PC-9 (cell line): ENCODE measurements at places on chromosomes 1 and 21. TPM values are rescaled to one million over a fixed set of nuclear protein-coding genes. Genes with fewer than 3 reads are reported as not detected.

The TMEM125 gene
- 55.6 and 58.0 TPM in 2 replicates for total RNA-seq

The KIF26B gene
- total RNA-seq, result 0.11 and 0.25 TPM in 2 replicates

The KCNJ9 gene
- not detected in 2 replicates for total RNA-seq

The BCL10 gene
- 30.4 and 32.0 TPM in 2 replicates for total RNA-seq

The LRRC42 gene
- 78.7 and 82.7 TPM in 2 replicates for total RNA-seq

The KRTAP19-3 gene
- not detected in 2 replicates for total RNA-seq

The HES3 gene
- total RNA-seq, result not detected in 2 replicates

The CFHR1 gene
- 0.81 TPM in 1 of 2 replicates, not detected in the other for total RNA-seq

GRCh38 chr1:20185834-20186782, at the start of the genes PLA2G2C and UBXN10:
Gene PLA2G2C (minus strand): TSS chr1:20186518. CDS start chr1:20177363, 9,155 bp downstream.
Gene UBXN10 (plus strand): TSS chr1:20186096. CDS start chr1:20190562, 4,466 bp downstream.
- peak within 1 kb of the TSS; percentile 65 for H3K27ac ChIP-seq
- peak; percentile 80 for DNase-seq
- H3K36me3 ChIP-seq, result peaks cover 6% of the 10 kb centered on the region; the same call in 1 of the 2 replicates
- peak within 1 kb of the TSS; percentile 74 for H3K4me3 ChIP-seq
- H3K4me1 ChIP-seq, result peaks cover 54% of the 10 kb centered on the region
- H3K27me3 ChIP-seq, result no peaks in the 10 kb centered on the region

DNA sequence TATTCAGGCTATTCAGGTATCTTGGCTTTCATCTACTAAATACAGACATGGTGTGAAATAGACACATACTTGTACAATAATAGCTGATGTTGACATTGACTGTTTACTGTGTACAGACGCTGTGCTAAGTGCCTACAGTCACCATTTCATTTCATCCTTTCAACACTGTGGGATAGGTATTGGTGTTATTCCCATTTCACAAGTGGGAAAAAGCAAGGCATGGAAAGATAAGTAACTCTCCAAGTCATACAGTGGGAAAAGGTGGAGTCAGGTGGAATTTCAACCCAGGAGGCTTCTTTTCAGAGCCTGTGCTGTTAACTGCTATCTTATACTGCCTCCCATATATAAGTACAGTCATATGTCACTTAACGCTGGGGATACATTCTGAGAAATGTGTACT, 49.6 kb upstream of the ATP1A1 start:
- peaks cover 18% of the 10 kb centered on the region; the same call in 1 of the 2 replicates for H3K4me1 ChIP-seq
- no peaks in the 10 kb centered on the region for H3K36me3 ChIP-seq
- H3K27ac ChIP-seq, result no peak overlapping the region

DNA sequence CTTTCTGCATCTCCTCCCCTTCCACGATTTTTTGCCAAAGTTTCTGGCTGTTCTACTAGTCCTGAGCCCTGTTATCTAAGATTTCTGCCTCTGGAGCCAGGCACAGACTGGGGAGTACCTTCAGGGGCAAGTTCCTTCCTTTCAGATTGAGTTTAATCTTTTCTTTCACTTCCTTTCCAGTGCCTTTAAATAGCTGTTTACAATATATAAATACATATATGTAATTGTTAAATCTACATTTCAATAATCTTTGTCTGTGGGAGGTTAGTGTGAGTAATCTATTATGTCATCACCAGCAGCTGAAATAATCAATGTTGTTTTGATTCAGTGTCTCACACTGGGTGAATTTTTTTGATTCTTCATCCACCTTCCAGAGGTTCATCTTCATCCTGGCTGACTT, 31.8 kb downstream of the DIPK1A start:
- H3K27ac ChIP-seq, result no peak overlapping the region
- H3K36me3 ChIP-seq, result no peaks in the 10 kb centered on the region
- peaks cover 27% of the 10 kb centered on the region for H3K4me1 ChIP-seq
- no peak for DNase-seq
- no peaks in the 10 kb centered on the region for H3K27me3 ChIP-seq
- no peak overlapping the region for H3K4me3 ChIP-seq

- no peak overlapping the region for H3K27ac ChIP-seq
- no peak overlapping the region for H3K4me3 ChIP-seq
- no peaks in the 10 kb centered on the region for H3K27me3 ChIP-seq
These were observed 268.4 kb upstream of the DUSP10 start for GRCh38 chr1:222010306-222010705.

DNA sequence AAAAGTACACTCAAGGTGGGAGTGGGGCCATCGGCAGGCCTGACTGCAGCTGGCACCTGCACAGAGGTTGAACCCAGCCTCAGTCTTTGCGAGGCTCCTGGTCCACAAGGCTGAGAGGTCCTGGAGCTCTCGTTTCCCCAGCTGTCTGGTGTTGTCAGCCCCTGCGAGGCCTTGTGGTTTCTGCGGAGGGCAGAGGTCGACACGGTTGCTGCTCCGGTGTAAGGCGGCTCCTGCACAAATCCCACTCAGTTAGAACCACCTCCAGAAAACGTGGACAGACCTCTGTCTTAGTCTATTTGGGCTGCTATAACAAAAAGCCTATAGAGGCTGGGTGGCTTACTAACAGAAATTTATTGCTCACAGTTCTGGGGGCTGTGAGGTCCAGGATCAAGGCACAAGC, 5.8 kb downstream of the KIAA1614 start:
- no peaks in the 10 kb centered on the region for H3K27me3 ChIP-seq
- DNase-seq, result no peak
- peaks cover 10% of the 10 kb centered on the region for H3K4me1 ChIP-seq
- no peak overlapping the region for H3K4me3 ChIP-seq
- H3K36me3 ChIP-seq, result no peaks in the 10 kb centered on the region
- H3K27ac ChIP-seq, result no peak overlapping the region

DNA sequence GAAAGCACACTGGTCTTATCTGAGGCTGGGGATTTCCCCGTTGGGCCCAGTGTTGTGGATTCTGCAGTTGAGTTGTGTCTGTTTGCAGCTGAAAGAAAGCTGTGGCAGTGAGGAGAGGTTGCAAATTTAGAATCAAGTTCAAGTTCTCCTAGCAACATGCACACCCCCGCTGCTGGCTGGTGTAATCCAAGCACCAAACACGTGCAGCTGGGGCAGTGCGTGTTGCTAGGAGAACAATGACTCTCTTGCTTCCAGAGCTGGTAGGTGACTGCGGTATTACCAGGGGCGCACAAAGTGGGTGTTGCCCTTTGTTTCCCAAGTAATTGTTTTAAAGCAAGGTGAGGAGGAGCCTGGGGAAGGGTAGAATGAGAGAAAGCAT, 91.5 kb downstream of the IER5 start:
- H3K4me3 ChIP-seq, result no peak overlapping the region
- no peaks in the 10 kb centered on the region for H3K4me1 ChIP-seq
- DNase-seq, result no peak
- H3K27ac ChIP-seq, result no peak overlapping the region
- H3K27me3 ChIP-seq, result peaks cover 36% of the 10 kb centered on the region

GRCh38 chr21:41213021-41213420, 45.1 kb downstream of the BACE2 start:
- no peaks in the 10 kb centered on the region for H3K36me3 ChIP-seq
- no peaks in the 10 kb centered on the region for H3K27me3 ChIP-seq
- H3K27ac ChIP-seq, result no peak overlapping the region
- H3K4me3 ChIP-seq, result no peak overlapping the region

- H3K4me3 ChIP-seq, result no peak overlapping the region
- no peaks in the 10 kb centered on the region for H3K36me3 ChIP-seq
- no peaks in the 10 kb centered on the region for H3K27me3 ChIP-seq
- H3K27ac ChIP-seq, result no peak overlapping the region
These were observed 37.6 kb downstream of the SLC2A7 start for GRCh38 chr1:8988618-8988967.

DNA sequence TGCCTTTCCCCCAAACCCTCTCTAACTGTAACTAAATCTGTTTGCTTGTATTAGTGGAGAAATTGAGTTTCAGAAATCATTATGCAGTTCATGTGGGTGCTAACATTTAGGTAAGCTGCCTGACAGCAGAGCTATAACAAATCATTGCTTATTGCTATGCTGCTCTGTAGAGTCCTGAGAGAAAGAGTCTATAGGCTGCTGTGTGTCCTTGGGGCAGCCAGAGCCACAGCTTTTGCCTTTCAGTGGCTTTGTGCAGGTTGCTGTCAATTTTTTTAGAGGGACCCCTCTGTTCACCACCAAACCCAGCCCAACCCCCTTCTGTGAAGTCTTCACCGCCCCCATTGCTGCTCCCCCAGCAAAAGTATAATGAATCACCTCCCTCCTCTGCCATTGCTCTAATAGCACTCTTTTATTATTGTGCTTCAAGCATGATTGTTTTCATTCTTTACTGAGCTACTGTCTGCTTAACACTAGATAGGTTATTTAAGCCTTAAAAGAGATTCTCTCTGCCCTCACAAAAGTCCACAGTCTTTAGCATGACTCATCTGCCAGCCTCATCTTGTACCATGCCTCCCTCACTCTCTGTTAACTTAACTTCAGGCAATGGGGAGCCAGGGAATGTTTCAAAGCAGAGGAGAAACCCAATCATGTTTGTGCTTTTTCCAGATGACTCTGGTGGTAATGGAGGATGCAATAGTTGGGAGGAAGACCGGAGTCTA, 38.6 kb downstream of the DIRAS3 start:
- H3K4me1 ChIP-seq, result no peaks in the 10 kb centered on the region
- DNase-seq, result no peak
- H3K27me3 ChIP-seq, result peaks cover 2% of the 10 kb centered on the region; the same call in 1 of the 2 replicates
- no peaks in the 10 kb centered on the region for H3K36me3 ChIP-seq
- H3K4me3 ChIP-seq, result no peak overlapping the region

- peaks cover 5% of the 10 kb centered on the region; the same call in 1 of the 2 replicates for H3K27me3 ChIP-seq
- H3K27ac ChIP-seq, result no peak overlapping the region
- DNase-seq, result no peak
- H3K4me3 ChIP-seq, result no peak overlapping the region
- no peaks in the 10 kb centered on the region for H3K4me1 ChIP-seq
These were observed 5.1 kb downstream of the COL24A1 start for GRCh38 chr1:86151427-86151826.

- no peak overlapping the region for H3K4me3 ChIP-seq
- H3K36me3 ChIP-seq, result no peaks in the 10 kb centered on the region
- H3K27me3 ChIP-seq, result no peaks in the 10 kb centered on the region
- H3K4me1 ChIP-seq, result peaks cover 14% of the 10 kb centered on the region
- DNase-seq, result no peak
These were observed 839.9 kb downstream of the USP25 start for GRCh38 chr21:16569679-16570078.

DNA sequence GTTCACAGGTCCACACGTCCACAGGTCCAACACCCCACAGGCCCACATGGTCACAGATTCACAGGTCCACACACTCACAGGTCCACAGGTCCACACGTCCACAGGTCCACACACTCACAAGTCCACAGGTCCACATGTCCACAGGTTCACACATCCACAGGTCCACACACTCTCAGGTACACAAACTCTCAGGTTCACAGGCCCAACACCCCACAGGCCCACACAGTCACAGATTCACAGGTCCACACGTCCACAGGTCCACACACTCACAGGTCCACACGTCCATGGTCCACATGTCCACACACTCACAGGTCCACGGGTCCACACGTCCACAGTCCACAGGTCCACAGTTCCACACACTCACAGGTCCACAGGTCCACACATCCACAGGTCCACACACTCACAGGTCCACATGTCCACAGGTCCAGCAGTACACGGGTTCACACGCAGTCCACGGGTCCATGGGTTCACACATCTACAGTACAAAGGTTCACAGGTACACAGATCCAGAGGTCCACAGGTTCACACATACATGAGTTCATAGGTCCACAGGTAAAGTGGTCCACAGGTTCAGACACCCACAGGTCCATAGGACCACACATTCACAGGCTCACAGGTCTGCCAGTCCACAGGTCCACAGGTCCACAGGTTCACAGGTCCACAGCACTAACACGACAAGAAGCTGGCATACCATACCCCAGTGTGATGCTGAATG, 39.3 kb upstream of the COL6A2 start:
- DNase-seq, result no peak
- peak overlapping the region; percentile 16; the same call in 1 of the 2 replicates for H3K27ac ChIP-seq
- H3K4me3 ChIP-seq, result no peak overlapping the region

DNA sequence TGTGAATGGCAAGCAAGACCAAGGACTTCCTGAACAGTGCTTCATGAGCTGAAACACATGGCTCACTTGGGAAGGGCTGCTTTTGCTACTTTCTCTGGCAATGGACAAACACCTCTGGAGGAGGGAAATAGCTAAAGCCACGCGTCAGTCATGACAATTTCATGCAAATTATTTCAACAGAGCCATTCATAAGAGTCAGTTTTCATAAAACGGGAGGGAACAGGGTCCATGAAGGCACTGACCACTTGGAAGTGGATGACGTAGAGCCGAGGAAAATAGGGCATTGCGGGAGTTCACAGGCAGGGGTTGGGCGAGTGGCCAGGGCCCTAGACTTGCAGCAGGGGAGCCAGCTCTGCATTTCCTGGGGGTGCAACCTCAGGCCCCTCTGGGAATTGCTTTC, 43.9 kb downstream of the SDC3 start:
- no peaks in the 10 kb centered on the region for H3K27me3 ChIP-seq
- H3K4me1 ChIP-seq, result no peaks in the 10 kb centered on the region
- no peaks in the 10 kb centered on the region for H3K36me3 ChIP-seq
- no peak for DNase-seq

DNA sequence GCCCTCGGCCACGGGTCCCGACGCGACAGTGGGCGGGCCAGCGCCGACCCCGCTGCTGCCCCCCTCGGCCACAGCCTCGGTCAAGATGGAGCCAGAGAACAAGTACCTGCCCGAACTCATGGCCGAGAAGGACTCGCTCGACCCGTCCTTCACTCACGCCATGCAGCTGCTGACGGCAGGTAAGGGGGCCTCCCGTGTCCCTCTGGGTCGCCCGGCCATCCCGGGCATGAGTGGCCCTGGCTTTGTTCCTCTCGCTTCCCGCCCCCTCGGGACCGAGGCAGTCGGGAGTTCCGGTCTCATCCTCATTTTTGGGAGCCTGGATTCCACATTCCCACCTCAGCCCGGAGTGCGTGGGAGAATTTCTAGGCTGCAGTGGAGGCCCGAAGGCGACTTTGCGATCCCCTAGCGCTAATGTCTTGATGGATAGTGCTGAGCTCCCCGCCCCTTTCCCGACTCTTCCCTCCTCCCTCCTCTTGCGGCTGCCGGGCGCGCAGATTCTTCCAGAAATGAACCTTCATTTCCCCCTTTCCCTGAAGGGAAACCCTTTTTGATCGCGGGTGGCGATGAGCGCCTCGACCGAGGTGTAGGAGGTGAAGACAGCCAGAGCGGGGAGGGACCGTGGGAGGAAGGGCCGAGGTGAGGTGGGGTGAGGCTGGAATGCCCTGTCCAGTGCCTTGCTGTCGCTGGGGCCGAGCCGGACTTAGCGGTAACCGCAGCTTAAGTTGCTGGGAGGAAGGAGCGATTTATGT, 705 bp downstream of the KHDRBS1 start:
- DNase-seq, result peak; percentile 38
- H3K36me3 ChIP-seq, result peaks cover 9% of the 10 kb centered on the region; the same call in 1 of the 2 replicates
- peaks cover 31% of the 10 kb centered on the region for H3K4me1 ChIP-seq
- no peaks in the 10 kb centered on the region for H3K27me3 ChIP-seq

- peaks cover 5% of the 10 kb centered on the region; the same call in 1 of the 2 replicates for H3K4me1 ChIP-seq
- no peaks in the 10 kb centered on the region for H3K27me3 ChIP-seq
- no peaks in the 10 kb centered on the region for H3K36me3 ChIP-seq
- H3K4me3 ChIP-seq, result no peak overlapping the region
- no peak for DNase-seq
These were observed 216.1 kb downstream of the RPS6KC1 start for GRCh38 chr1:213266983-213267772.
